ENCODE measurements at places on chromosomes 11 and 22. TPM values are rescaled to one million over a fixed set of nuclear protein-coding genes. Genes with fewer than 3 reads are reported as not detected.

OR6A2 gene
- 0.06 TPM for polyA plus RNA-seq

STK33 gene
- polyA plus RNA-seq: 8.3 TPM

TRIM49 gene
- not detected for polyA plus RNA-seq

GNB1L gene
- 1.3 TPM for polyA plus RNA-seq

ACR gene
- not detected for polyA plus RNA-seq

DRG1 gene
- polyA plus RNA-seq: 90.8 TPM

FAM180B gene
- not detected for polyA plus RNA-seq

PKP3 gene
- polyA plus RNA-seq: 0.55 TPM

CHRM4 gene
- not detected for polyA plus RNA-seq

OR51B5 gene
- polyA plus RNA-seq: 0.56 TPM

CCDC15 gene
- polyA plus RNA-seq: 0.73 TPM

PHETA2 gene
- 10.6 TPM for polyA plus RNA-seq

SMIM38 gene
- polyA plus RNA-seq: 0.10 TPM

LGALS12 gene
- not detected for polyA plus RNA-seq

SLC22A12 gene
- polyA plus RNA-seq: not detected

MAJIN gene
- not detected for polyA plus RNA-seq

CNTF gene
- polyA plus RNA-seq: 0.55 TPM

MTCH2 gene
- polyA plus RNA-seq: 175 TPM

SMTNL1 gene
- not detected for polyA plus RNA-seq

INSC gene
- 0.40 TPM for polyA plus RNA-seq

PRCP gene
- 157 TPM for polyA plus RNA-seq

EFCAB6 gene
- 1.4 TPM for polyA plus RNA-seq

TESMIN gene
- 0.79 TPM for polyA plus RNA-seq

ZNRF3 gene
- polyA plus RNA-seq: 1.3 TPM

SRPRA gene
- 132 TPM for polyA plus RNA-seq

ZNF280B gene
- polyA plus RNA-seq: 2.3 TPM

SLC35F2 gene
- polyA plus RNA-seq: 9.9 TPM

DDX6 gene
- polyA plus RNA-seq: 81.8 TPM

PLEKHB1 gene
- 0.61 TPM for polyA plus RNA-seq

OR8D1 gene
- not detected for polyA plus RNA-seq

Data from AG04450 (cell line).